MCF 10A (cell line): ENCODE measurements at places on chromosomes 7 and 10. TPM values are rescaled to one million over a fixed set of nuclear protein-coding genes. Genes with fewer than 3 reads are reported as not detected.
A peak's percentile ranks its signal among the peaks of the same experiment; 100 is the strongest.

DNA sequence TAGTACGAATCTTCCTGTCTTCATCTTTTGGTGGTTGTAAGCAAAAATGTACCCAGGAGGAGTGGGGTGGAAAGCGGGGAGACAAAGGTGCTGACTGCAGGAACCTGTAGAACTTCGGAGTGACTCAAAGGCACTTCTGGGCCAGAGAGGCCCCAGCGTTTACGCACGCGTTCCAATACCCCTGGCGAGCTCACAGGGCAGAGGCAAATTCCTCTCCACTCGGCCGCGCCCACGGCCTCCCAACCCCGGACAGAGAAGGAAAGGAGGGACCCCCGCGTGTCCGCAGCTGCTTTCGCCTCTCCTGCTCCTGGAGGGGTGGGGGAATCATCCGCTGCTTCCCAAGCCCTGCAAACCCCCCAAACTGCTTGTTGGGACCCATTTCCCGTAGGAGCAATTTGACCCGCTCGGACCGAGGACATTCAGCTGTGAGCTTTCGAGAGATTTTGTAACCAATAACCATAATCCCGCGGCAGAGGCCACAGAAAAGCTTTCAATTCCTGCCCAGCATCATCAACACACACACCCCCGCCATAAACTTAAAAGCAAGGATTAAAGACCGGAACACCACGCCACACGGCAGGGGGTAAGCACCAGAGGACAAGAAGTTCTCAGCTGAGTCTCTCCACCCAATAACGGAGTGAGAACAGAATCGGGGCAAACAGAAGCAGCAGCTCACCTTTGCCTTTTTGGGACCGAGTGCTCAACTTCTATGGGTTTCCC is 2.3 kb downstream of the IGF2BP3 start:
- peaks cover 22% of the 10 kb centered on the region for H3K4me1 ChIP-seq
- peak overlapping the region; percentile 69 for H3K27ac ChIP-seq
- peaks cover 4% of the 10 kb centered on the region for H3K27me3 ChIP-seq
- H3K4me3 ChIP-seq: peak overlapping the region; percentile 88

DNA sequence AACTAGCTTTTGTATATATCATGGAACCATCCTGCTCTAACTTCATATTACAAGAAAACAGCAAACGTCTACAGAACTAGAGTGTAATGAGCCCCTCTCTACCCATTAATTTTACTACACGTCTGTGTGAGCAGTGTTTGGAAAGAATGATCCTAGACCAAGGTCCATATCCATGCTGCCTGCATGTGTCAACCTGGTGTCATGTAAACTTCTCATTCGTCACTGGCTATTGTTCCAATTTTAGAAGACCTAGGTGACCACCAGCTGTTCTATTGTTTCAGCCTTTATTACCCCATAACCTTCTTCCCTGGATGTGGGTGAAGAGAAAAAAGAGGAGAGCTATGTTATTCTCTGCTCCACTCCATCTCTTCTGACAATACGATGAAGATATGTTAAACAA is 77.1 kb downstream of the CREM start:
- H3K27me3 ChIP-seq: no peaks in the 10 kb centered on the region
- H3K4me3 ChIP-seq: no peak overlapping the region
- H3K27ac ChIP-seq: no peak overlapping the region
- DNase-seq: no peak
- H3K36me3 ChIP-seq: peaks cover 14% of the 10 kb centered on the region

GRCh38 chr10:543131-543530 is 146.3 kb downstream of the DIP2C start:
- H3K36me3 ChIP-seq: peaks cover 5% of the 10 kb centered on the region
- no peak for DNase-seq
- H3K4me1 ChIP-seq: no peaks in the 10 kb centered on the region

DNA sequence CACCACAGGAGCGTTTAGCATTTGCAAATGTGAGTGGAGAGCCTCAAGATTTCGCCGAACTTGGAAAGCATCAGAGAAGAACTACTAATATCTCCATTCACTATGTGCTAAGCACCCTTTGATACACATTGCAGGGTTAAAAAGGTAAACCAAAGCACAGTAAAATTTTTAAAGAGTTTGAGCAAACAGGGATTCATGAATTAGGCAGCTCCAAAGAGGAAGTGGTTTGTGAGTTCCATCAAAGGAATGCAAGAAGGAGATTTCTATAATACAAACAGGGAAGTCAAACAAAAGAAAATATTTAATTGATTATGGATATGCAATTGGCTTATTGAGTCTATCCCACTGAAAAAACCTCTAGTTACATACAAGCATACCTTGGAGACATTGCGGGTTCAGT is 81.1 kb upstream of the TMEM72 start:
- H3K27me3 ChIP-seq: no peaks in the 10 kb centered on the region
- no peak overlapping the region for H3K4me3 ChIP-seq
- H3K27ac ChIP-seq: no peak overlapping the region
- DNase-seq: no peak
- peaks cover 6% of the 10 kb centered on the region for H3K36me3 ChIP-seq
- peaks cover 6% of the 10 kb centered on the region for H3K4me1 ChIP-seq

- H3K27ac ChIP-seq: no peak overlapping the region
- H3K4me1 ChIP-seq: no peaks in the 10 kb centered on the region
- no peak overlapping the region for H3K4me3 ChIP-seq
- peaks cover 19% of the 10 kb centered on the region for H3K36me3 ChIP-seq
- H3K27me3 ChIP-seq: no peaks in the 10 kb centered on the region
These were observed 136.4 kb downstream of the WNT2 start for GRCh38 chr7:117186218-117187010.

KAZALD1 gene
- 2.4 and 6.7 TPM in 2 replicates for total RNA-seq

HOXA9 gene
- 6.9 and 7.6 TPM in 2 replicates for total RNA-seq

CFAP46 gene
- total RNA-seq: 0.12 and 0.33 TPM in 2 replicates

AGAP9 gene
- 15.6 and 16.3 TPM in 2 replicates for total RNA-seq
